ENCODE measurements at places on chromosomes 7 and 10. TPM values are rescaled to one million over a fixed set of nuclear protein-coding genes. Genes with fewer than 3 reads are reported as not detected.

- no peak for DNase-seq
Measured at GRCh38 chr7:40015790-40016296, 65.8 kb downstream of the CDK13 start.

- no peak for DNase-seq
Measured at GRCh38 chr10:33067917-33068316, 109.9 kb upstream of the ITGB1 start.

DNA sequence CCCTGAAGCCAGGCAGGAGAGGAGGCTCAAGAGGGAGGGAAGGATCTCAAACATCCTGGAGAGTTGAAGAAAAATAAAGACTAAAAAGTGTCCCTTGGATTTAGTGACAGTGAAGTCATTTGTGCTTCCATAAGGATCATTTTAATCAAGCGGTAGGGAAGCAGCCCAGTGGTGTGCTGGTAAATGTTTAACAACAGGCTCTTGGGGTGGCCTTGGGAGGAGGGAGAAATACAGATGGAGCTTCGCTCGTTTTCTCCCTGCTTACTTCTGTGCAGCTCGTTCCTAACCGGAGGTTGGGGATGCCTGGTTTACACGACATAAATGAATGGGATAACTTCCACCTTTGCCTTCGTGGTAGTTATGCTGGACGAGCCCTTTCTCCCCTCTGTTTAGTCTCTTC lies 140.0 kb downstream of the CAMK1D start:
- no peak for DNase-seq

DNA sequence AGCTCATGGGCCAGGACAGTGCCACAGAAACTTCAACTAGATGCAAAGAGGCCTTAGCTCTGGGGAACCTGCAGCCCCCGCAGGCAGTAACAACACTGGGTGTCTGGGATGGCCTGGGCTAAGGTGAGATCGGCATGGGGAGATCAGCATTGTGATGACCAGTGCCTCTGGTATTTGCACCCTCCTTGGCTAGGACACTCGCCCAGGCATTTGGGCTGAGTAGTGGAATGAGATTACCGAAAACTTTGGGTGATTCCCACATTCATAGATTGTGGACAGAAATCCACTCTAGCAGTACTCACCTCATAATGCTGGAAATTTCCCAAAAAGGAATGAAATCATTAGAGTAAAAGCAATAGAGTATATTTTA lies 70.6 kb upstream of the ZMIZ2 start:
- DNase-seq: no peak

- peak; percentile 85 for DNase-seq
Measured at GRCh38 chr10:95308389-95309302, 17.8 kb upstream of the PDLIM1 start.

GRCh38 chr10:90652519-90652918 lies 205.3 kb downstream of the HTR7 start:
- no peak for DNase-seq

- DNase-seq: no peak
Measured at GRCh38 chr10:122132331-122132755, 138.8 kb upstream of the BTBD16 start.

- DNase-seq: no peak
Measured at GRCh38 chr10:64115471-64115870, 594.3 kb downstream of the REEP3 start.

- DNase-seq: no peak
Measured at GRCh38 chr7:73668103-73668885, 663 bp downstream of the VPS37D start.

DNA sequence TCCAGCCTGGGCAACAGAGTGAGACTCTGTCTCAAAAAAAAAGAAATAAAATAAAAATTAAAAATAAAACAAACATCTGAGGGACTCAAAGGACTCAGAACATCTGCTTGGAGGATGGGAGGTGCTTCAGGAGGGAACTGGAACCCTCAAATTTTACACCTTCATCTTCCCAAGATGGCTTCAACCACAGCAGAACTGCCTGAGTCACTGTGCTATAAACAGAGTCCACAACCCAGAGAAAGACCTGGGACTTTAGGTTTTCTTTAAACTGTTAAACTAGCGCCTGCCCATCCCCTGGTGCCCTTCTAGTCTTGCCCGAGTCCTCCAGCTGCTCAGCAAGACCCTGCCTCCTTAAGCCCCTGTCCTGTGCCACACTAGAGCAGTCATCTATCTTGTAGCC lies 40.8 kb downstream of the RGS10 start:
- no peak for DNase-seq

The STEAP2 gene
- total RNA-seq: 11.5 TPM

The SEC23IP gene
- total RNA-seq: 58.6 TPM

The SAMD9 gene
- 21.2 TPM for total RNA-seq

The IGFBP3 gene
- 87.0 TPM for total RNA-seq

The FAM25A gene
- not detected for total RNA-seq

The FOXP2 gene
- total RNA-seq: 7.6 TPM

The H2BK1 gene
- total RNA-seq: not detected

The ASZ1 gene
- not detected for total RNA-seq
